ENCODE measurements at places on chromosomes 4 and X.
A peak's percentile ranks its signal among the peaks of the same experiment; 100 is the strongest.

DNA sequence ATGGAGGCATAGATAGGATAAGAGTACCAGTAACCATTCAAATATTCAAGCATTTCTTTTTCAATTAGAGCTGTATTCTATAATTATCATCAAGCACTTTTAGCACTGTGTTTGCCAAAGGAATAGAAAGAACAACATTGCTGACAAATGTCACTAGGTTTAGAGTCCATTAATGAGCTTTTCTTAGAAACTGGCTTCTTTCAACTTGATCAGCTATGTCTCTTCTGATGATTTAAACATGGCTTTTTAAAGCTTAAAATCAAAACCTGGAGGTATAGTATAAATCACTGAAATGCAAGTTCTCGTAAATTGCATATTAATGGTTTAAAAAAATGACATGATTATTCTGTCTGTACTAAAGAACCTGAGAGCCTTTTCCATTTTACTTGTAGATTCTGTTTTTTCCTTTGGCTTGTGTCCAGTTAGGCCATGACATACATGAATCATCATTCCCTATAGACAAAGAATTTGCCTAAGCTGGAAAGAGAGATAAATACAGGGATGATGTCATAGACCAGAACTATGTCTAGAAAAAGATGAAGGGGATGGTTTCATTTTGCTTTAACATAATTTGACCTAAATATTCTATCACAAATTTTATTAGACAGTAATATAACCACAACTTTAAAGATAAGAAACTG lies 340.1 kb upstream of the CTSO start:
- DNase-seq, result no peak

DNA sequence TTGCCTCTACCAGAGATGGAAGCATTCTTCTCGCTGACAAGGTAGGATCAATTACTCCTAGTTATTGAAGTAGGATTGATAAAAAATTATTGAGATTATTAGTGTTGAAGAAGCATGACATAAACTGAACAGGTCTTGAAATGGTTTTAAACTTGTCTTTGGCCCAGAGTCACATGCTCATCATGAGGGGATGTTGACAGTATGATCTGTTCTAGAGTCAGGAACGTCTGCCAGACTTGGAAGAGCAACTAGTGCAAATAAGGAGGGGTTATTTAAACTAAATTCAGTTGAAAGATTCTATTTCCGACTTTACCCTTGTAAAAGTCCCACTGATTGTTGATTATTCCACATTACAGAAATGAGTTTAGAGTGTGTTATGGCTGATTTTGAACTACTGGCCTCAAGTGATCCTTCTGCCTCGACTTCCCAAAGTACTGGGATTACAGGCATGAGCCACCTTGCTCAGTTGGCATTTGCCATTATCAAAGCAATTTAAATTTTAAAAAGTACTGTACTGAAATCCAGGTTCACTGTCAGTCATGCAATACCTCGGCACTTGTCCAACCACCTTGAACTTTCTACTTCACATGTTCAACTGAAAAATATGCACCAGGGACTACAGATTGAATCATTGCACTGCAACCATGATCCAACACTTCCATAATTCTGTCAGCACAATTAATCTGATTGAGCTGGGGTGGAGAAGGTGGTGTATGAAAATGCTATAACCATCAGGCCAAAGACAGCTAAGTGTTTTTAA lies 19.7 kb downstream of the FABP2 start:
- DNase-seq, result no peak

- DNase-seq, result no peak
Observed at GRCh38 chrX:22760513-22761057, 239.2 kb upstream of the DDX53 start.

GRCh38 chr4:17578482-17578891 lies 1.5 kb downstream of the LAP3 start:
- peak; percentile 13 for DNase-seq

GRCh38 chrX:18877469-18877868 lies 106.4 kb downstream of the PHKA2 start:
- no peak for DNase-seq

GRCh38 chrX:123801901-123802300 lies 58.0 kb upstream of the XIAP start:
- DNase-seq, result no peak

Data from GM12892 (cell line).